Hepatocyte (in vitro differentiated cells): ENCODE measurements at places on chromosomes 16 and 17. TPM values are rescaled to one million over a fixed set of nuclear protein-coding genes. Genes with fewer than 3 reads are reported as not detected.
A peak's percentile ranks its signal among the peaks of the same experiment; 100 is the strongest.

GRCh38 chr17:80263253-80264204, 2.9 kb downstream of the RNF213 start:
- peak; percentile 90 for DNase-seq
- H3K36me3 ChIP-seq, result no peaks in the 10 kb centered on the region
- H3K4me3 ChIP-seq, result no peak overlapping the region
- peak overlapping the region; percentile 100 for H3K27ac ChIP-seq

DNA sequence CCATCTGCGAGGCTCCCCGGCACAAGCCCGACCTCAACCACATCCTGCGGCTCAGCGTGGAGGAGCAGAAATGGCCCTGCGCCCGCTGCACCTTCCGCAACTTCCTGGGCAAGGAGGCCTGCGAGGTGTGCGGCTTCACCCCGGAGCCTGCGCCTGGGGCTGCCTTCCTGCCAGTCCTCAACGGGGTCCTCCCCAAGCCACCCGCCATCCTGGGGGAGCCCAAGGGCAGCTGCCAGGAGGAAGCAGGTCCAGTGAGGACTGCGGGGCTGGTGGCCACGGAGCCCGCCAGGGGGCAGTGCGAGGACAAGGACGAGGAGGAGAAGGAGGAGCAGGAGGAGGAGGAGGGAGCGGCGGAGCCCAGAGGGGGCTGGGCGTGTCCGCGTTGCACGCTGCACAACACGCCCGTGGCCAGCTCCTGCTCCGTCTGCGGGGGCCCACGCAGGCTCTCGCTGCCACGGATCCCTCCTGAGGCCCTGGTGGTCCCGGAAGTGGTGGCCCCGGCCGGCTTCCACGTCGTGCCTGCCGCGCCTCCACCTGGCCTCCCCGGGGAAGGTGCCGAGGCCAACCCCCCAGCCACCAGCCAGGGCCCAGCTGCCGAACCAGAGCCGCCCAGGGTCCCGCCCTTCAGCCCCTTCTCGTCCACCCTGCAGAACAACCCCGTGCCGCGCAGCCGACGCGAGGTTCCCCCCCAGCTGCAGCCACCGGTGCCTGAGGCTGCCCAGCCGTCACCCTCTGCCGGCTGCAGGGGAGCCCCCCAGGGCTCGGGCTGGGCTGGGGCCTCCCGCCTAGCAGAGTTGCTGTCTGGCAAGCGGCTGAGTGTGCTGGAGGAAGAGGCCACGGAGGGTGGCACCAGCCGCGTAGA, 13.1 kb upstream of the PRR35 start:
- no peaks in the 10 kb centered on the region for H3K36me3 ChIP-seq
- no peak overlapping the region for H3K27ac ChIP-seq
- peak; percentile 72 for DNase-seq
- H3K4me1 ChIP-seq, result peaks cover 7% of the 10 kb centered on the region
- H3K4me3 ChIP-seq, result no peak overlapping the region
- H3K27me3 ChIP-seq, result no peaks in the 10 kb centered on the region

- H3K4me1 ChIP-seq, result no peaks in the 10 kb centered on the region
- H3K27ac ChIP-seq, result no peak overlapping the region
- no peak for DNase-seq
Measured at GRCh38 chr16:1572673-1573072, 39.2 kb downstream of the IFT140 start.

- H3K4me3 ChIP-seq, result no peak overlapping the region
- DNase-seq, result no peak
- no peaks in the 10 kb centered on the region for H3K27me3 ChIP-seq
- H3K27ac ChIP-seq, result no peak overlapping the region
- H3K4me1 ChIP-seq, result no peaks in the 10 kb centered on the region
Measured at GRCh38 chr17:73683771-73684170, 39.5 kb upstream of the SDK2 start.

DNA sequence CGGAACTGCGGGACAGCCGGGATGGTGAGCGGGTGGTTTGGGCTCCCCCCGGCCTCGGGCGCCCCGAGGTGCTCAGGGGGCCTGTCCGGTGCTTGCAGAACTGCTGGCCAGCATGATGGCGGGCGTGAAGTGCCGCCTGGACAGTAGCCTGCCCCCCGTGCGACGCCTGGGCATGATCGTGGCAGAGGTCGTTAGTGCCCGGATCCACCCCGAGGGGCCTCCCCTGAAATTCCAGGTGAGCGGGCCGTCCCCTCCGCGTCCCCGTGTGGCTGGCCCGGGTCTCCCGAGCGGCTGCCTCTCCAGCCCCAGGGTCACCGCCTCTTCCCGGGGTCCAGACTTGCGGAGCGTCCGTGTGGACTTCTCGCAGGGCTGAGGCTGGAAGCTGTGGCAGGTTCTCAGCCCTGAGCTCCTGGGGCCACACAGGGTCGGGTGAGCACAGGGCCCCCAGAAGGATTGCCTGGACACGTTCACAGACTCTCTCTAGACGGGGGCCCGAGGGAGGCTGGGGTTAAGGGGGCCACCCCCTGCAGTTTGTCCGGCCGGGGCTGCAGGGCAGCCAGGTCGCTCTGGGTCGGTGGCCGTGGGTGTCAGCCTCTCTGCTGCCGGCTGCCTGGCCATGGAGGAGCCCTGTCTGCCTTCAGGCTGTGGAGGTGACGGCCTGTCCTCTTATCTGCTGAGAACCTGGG, 7.4 kb downstream of the TELO2 start:
- no peak overlapping the region for H3K4me3 ChIP-seq
- DNase-seq, result no peak
- H3K4me1 ChIP-seq, result no peaks in the 10 kb centered on the region
- no peaks in the 10 kb centered on the region for H3K27me3 ChIP-seq
- H3K27ac ChIP-seq, result no peak overlapping the region
- no peaks in the 10 kb centered on the region for H3K36me3 ChIP-seq

DNA sequence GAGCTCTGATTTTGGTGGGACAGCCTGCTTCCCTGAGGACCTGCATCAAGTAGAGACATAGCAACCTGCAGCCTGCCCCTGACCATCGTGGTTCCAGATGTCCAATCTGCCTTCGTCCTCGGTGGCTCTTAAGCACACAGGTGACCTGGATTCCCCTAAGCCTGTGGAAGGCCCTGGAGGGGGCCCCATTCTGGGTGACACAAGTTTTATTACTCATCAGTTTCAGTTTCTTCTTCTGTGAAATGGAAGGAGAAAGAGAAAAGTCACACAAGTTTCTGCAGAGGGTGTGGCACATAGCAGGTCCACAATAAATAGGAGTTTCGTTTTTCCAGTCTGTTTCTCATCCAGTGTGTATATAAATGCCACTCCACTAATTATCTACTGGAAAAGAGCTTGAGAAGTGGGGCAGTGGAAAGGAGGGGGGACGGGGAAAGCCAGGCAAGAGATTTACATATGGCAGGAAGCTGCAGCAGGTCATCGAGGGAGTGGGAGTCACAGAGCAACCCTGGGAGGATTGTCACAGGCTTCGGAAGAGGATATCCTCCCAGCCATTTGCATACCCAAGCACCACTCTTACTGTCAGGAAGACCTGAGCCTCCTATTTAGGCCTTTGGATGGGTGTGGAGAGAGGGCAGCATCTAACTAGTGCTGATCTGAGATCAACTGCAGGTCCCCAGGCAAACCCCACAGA, 10.0 kb upstream of the NOS2 start:
- peak overlapping the region; percentile 52 for H3K27ac ChIP-seq
- no peaks in the 10 kb centered on the region for H3K36me3 ChIP-seq
- no peak overlapping the region for H3K4me3 ChIP-seq
- H3K27me3 ChIP-seq, result no peaks in the 10 kb centered on the region
- peaks cover 17% of the 10 kb centered on the region for H3K4me1 ChIP-seq
- DNase-seq, result peak; percentile 23

DNA sequence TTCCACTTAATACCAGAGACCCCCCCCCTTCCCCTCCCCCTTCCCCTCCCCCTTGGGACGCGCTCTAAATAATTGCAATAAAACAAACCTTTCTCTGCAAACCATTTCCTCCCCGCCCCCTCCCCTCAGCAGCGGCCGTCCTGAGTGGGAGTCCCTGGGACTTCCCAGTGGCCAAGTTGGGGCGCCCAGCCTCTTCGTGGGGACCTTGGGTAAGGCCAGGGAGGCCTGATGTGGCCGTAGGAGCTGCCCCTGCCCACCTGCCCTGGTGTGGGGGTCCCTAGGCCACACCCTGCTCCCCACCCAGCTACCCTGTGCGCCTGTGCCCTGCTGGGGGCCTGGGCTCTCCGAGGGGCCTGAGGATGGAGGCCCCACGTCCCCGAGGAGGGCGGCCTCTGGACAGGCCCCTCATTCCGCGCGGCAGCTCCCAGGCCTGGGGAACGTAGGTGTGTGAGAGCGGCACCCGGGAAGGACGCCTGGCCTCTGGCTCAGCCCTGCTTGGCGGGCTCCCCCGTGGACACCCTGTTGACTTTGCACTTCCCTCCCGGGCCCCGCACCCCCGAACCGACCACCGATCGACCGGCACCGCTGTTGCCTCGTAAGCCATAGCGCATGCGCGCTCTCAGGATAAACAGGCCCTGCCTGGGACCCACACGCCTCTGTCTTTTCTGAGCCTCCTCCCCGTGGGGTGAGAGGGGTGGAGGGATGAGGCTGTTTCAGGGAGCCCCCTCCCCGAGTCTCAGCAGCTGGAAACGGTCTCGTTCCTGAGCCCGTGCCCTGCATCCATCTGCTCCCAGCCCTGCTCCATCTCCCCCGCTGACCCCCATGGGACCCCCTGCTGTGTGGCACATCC, 9.0 kb downstream of the NTHL1 start:
- peak overlapping the region; percentile 94 for H3K27ac ChIP-seq
- H3K27me3 ChIP-seq, result no peaks in the 10 kb centered on the region
- peak; percentile 69 for DNase-seq
- H3K4me3 ChIP-seq, result no peak overlapping the region
- no peaks in the 10 kb centered on the region for H3K36me3 ChIP-seq

DNA sequence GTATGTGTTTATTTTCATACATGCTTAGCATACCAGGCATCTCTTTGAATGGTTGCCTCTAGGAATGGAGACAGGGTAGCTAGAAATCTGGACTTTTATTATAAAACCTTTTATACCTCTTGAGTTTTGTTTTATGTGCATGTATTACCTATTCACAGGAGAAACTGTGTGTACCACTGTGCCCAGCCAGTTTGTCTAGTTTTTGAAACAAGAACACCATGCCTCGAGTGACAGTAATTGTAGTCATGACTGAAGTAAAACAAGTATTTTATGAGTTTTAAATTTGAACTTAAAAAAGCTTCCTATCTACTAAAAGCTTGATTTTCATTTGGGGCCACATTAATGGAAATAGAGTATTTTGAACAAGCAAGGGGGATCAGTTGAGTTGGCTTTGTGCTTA, 57.4 kb downstream of the SNTB2 start:
- H3K27ac ChIP-seq, result no peak overlapping the region
- peaks cover 3% of the 10 kb centered on the region for H3K4me1 ChIP-seq
- H3K4me3 ChIP-seq, result no peak overlapping the region
- DNase-seq, result no peak
- no peaks in the 10 kb centered on the region for H3K27me3 ChIP-seq

- no peak overlapping the region for H3K4me3 ChIP-seq
- no peaks in the 10 kb centered on the region for H3K27me3 ChIP-seq
Measured at GRCh38 chr16:84643180-84643583, 5.1 kb upstream of the KLHL36 start.

- peaks cover 4% of the 10 kb centered on the region for H3K27me3 ChIP-seq
- peaks cover 35% of the 10 kb centered on the region for H3K4me1 ChIP-seq
- DNase-seq, result peak; percentile 83
- H3K4me3 ChIP-seq, result no peak overlapping the region
- H3K27ac ChIP-seq, result no peak overlapping the region
Measured at GRCh38 chr17:81522491-81523401, 5.4 kb upstream of the FSCN2 start.

DNA sequence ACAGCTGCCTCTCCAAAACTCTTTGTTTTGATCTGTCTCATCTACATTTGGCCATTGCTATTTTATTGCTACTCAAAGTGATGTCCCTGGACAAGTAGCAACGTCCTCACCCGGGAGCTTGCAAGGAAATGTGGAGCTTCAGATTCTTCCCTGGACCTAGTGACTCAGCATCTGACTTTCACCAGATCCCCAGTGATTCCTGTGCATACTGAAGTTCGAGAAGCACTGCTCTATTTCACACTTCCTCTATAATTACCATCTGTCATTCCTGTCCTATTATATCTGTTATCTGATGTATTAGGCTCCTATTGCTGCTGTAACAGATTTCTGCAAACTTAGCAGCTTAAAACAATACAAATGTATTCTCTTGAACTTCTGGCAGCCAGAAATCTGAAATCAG, 28.5 kb upstream of the VAT1L start:
- no peaks in the 10 kb centered on the region for H3K36me3 ChIP-seq
- H3K27ac ChIP-seq, result no peak overlapping the region
- DNase-seq, result no peak
- no peaks in the 10 kb centered on the region for H3K27me3 ChIP-seq
- no peak overlapping the region for H3K4me3 ChIP-seq

GRCh38 chr16:75351183-75351582, 82.1 kb downstream of the CFDP1 start:
- H3K4me1 ChIP-seq, result no peaks in the 10 kb centered on the region
- no peak overlapping the region for H3K4me3 ChIP-seq
- no peak for DNase-seq
- H3K36me3 ChIP-seq, result no peaks in the 10 kb centered on the region

DNA sequence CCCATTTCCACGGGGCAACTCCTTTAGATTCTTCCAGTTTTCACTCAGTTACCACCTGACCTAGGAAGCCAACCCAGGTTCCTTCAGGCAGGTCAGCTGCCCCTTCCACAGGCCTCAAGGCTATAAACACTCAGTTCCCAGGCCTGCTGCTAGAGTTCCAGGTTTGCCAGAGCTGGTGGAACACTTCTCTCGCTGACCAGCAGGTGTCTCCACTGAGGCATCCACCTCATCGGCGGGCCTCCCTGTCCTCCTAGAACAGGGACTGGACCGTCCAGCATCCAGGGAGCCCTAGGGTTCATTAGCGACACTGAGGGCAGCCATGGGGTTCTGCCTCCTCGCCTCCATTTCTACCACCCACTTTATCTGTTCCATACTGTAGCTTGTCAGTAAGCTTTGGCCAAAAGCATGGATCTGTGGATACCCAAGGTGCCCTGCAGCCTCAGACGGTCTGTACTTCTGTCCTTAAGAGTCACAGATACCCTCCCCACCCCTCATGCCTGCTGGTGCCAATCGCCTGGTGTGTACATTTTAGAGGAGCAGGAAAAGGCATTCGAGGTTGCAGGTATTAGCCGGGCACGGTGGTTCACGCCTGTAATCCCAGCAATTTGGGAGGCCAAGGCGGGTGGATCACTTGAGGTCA, 29.0 kb downstream of the PIMREG start:
- no peak overlapping the region for H3K27ac ChIP-seq
- H3K36me3 ChIP-seq, result no peaks in the 10 kb centered on the region
- no peak overlapping the region for H3K4me3 ChIP-seq
- peaks cover 4% of the 10 kb centered on the region for H3K4me1 ChIP-seq
- DNase-seq, result peak; percentile 88

DNA sequence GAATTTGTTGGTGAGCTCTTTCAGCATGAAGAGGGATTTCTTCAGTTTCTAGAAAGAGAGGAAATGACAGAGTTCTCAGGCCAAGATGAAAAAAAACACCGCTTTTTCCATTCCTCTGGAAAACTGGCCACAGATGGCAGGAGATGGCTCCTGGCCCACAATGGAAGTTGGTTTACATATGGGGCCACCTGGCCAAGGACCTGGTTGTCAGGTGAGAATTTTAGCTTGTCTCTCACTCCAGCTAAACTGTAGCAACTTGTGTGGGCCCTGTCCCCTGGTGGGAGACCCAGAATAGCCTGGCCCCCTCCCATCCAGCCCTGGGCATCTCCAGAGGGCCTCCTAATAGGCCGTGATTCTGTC, 33.6 kb downstream of the LGALS9 start:
- H3K36me3 ChIP-seq, result no peaks in the 10 kb centered on the region
- H3K4me1 ChIP-seq, result no peaks in the 10 kb centered on the region
- no peaks in the 10 kb centered on the region for H3K27me3 ChIP-seq
- no peak overlapping the region for H3K27ac ChIP-seq
- H3K4me3 ChIP-seq, result no peak overlapping the region

Gene TMEM219
- total RNA-seq, result 106 and 119 TPM in 2 replicates

Gene CCL8
- total RNA-seq, result 0.12 TPM in 1 of 2 replicates, not detected in the other

Gene SLFN12
- 5.1 and 7.8 TPM in 2 replicates for total RNA-seq

Gene EPOP
- total RNA-seq, result 0.92 and 0.93 TPM in 2 replicates

Gene EIF4A3
- 59.3 and 81.7 TPM in 2 replicates for total RNA-seq
